Activated effector memory CD4-positive, alpha-beta T cell treated with Interleukin-2 at 50 U/mL for 16 hours (primary cell): ENCODE measurements at places on chromosomes 7 and 10.
A peak's percentile ranks its signal among the peaks of the same experiment; 100 is the strongest.

GRCh38 chr10:12438919-12439692 is 89.8 kb downstream of the CAMK1D start:
- no peak for DNase-seq

- DNase-seq = no peak
Observed at GRCh38 chr10:127576740-127577161, 27.6 kb downstream of the NPS start.

DNA sequence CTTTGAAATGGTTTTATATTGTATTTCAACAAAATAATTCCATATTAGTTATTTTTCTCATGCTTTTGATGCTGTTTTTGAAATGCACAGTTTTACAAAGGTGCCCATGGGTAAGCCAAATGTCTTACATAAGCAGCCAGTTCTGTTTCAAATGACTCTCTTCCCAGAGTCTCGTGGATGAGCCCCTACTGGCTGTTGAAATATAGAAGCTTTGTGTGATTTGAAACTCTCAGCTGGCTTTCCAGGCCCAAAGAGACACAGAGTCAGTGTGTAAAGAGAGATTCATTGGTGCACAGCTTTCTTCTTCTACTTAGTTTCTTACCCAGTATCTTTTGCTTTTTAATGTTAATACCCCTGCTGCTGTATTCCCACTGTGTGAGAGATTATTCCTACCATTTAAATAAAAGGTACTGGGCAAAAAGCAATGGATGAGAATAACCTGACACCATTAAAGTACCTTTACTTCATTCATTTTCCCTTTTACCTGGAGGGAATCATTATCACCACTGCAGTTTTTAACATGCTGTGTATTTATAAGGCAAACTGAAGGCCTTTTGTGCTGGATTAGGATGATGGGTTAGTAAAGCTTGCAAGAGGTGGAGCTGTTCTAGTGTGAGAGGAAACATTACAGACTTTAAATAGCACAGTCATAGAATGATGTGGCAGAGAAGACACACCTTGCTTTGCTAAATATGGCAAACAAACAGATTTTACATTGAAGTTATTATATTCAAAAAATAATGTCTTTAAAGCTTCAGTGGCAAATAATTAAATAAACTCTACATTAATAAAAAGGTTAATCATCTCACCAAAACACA is 415.1 kb downstream of the THSD7A start:
- DNase-seq = no peak

- no peak for DNase-seq
Observed at GRCh38 chr7:115748123-115748738, 282.3 kb downstream of the TFEC start.

- DNase-seq = no peak
Observed at GRCh38 chr10:60139798-60140566, 233.6 kb upstream of the CCDC6 start.

GRCh38 chr10:100670828-100671479 is 74.4 kb upstream of the PAX2 start:
- DNase-seq = peak; percentile 41
